ENCODE measurements at places on chromosomes 2 and 18. TPM values are rescaled to one million over a fixed set of nuclear protein-coding genes. Genes with fewer than 3 reads are reported as not detected.

DNA sequence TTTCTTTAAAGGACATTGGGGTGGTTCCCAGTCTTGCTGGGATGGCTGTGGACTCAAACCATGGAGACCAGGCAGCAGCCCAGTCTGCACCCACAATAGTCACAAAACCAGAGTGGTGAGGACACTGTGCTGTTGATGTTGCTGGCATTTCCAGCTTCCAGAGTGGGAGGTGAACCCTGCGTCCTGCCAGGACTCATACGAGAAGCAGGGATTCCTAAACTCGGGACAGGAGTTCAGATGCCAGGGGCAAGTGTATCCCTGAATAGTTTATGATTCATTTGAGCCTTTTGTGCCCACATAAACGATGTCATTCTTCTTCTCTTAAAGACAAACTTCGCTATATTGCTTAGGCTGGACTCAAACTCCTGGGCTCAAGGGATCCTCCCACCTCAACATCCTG lies 62.8 kb downstream of the TCF7L1 start:
- no peak for DNase-seq

GRCh38 chr2:33384599-33384961 lies 91.9 kb upstream of the RASGRP3 start:
- peak; percentile 38 for DNase-seq

- no peak for DNase-seq
Measured at GRCh38 chr2:37711308-37711731, 39.9 kb upstream of the CDC42EP3 start.

DNA sequence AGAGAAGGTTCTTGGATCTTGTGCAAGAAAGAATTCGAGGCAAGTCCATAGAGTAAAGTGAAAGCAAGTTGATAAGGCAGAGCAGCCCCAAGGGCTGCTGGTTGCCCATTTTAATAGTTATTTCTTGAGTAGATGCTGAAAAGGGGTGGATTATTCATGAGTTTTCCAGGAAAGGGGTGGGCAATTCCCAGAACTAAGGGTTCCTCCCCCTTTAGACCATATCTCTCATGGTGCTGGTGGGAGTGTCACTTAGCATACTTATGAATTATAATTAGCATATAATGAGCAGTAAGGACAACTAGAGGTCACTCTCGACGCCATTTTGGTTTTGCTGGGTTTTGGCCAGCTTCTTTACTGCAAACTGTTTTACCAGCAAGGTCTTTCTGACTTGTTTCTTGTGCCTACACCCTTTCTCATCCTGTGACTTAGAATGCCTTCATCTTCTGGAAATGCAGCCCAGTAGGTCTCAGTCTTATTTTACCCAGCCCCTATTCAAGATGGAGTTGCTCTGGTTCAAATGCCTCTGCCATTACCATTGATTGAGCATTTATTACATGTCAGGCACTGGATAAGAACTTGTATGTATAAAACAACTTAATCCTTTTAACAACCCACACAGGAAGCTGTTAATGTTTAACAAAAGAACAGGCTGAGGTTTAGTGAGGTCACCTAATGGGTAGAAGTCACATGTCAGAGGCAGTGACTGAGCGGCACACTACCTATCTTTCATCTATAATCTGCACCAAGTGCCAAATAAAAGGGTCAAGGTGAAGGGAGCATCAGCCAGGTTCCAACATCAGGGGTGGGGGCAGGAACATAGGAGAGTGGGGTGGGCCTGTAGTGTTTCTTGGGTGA lies 250.9 kb downstream of the ICOS start:
- no peak for DNase-seq

DNA sequence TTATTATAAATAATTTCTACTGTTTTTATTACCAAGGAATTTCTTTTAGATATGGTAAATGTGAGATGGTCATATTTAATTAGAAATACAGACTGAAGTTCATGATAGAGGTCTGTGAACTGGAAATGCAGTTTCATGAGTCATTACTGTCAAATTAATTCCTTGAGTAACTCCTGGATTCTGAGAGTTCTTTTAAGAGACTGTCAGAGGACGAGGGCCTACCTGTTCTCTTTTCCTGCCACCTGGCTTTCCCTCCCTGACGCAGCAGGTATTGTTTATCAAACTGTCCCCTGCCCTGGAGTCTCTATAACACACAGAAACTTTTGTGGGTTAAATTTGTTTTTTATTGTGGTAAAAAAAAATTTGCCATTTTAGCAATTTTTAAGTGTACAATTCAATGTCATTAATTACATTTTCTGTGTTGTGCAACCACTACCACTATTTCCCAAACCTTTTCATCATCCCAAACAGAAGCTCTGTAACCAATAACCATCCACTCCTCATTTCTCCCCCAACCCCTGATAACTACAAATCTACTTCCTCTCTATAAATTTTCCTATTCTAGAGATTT lies 142.6 kb downstream of the DIS3L2 start:
- no peak for DNase-seq

DNA sequence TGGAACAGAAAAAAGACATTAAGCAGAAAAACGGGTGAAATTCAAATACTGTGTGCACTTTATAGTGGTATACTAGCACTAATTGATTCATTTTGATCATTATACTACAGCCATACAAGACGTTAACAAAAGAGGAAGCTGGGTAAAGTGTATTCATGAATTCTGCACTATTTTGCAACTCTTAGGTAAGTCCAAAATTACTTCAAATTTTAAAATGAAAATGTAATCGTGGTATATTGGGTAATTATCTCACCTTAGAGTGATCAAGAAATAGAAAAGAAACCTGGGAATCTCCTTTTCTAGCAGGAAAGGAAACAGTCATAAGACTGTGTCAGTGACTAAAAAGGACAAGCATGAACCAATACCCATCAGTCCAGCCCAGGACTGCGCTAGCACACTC lies 5.4 kb downstream of the TGFBRAP1 start:
- no peak for DNase-seq

DYNAP gene
- not detected for polyA plus RNA-seq

DNA sequence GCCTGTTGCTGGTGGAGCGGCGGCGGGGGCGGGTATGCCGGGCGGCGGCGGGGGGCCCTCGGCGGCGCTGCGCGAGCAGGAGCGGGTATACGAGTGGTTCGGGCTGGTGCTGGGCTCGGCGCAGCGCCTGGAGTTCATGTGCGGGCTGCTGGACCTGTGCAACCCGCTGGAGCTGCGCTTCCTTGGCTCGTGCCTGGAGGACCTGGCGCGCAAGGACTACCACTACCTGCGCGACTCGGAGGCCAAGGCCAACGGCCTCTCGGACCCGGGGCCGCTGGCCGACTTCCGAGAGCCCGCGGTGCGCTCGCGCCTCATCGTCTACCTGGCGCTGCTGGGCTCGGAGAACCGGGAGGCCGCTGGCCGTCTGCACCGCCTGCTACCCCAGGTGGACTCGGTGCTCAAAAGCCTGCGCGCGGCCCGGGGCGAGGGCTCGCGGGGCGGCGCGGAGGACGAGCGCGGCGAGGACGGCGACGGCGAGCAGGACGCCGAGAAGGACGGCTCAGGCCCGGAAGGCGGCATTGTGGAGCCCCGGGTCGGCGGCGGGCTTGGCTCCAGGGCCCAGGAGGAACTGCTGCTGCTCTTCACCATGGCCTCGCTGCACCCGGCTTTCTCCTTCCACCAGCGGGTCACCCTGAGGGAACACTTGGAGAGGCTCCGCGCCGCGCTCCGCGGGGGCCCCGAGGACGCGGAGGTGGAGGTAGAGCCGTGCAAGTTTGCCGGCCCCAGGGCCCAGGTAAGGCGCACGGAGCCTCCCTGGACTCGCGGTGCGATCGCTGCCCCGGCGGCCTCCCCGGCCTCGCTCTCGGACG lies 1.0 kb downstream of the ZCCHC2 start:
- DNase-seq: peak; percentile 68

GRCh38 chr2:141911485-141912066 lies 219.2 kb downstream of the LRP1B start:
- peak; percentile 2 for DNase-seq
